ENCODE measurements at places on chromosomes 11 and 22.

GRCh38 chr22:35914665-35915476, 113.8 kb downstream of the RBFOX2 start:
- DNase-seq = peak; percentile 76

DNA sequence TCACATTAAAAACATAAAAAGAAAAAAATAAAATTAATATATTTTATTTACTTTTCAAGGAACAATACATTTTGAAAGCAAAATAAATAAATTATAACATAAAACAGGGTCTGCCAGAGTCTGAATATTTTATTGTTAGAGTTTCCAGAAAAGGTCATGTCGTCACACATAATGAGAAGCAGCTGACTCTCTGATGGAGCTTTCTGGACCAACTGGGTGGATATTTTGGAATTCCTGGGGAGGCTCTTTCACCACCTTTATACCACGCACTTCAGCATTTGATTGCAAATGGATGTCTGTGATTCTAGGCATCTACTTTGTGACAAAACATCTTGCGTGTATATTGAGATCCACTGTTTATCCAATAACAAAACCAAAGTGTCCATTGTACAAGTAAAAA, 455.0 kb upstream of the CCDC179 start:
- no peak for DNase-seq

GRCh38 chr11:117121176-117121575, 22.9 kb upstream of the PAFAH1B2 start:
- DNase-seq = no peak

DNA sequence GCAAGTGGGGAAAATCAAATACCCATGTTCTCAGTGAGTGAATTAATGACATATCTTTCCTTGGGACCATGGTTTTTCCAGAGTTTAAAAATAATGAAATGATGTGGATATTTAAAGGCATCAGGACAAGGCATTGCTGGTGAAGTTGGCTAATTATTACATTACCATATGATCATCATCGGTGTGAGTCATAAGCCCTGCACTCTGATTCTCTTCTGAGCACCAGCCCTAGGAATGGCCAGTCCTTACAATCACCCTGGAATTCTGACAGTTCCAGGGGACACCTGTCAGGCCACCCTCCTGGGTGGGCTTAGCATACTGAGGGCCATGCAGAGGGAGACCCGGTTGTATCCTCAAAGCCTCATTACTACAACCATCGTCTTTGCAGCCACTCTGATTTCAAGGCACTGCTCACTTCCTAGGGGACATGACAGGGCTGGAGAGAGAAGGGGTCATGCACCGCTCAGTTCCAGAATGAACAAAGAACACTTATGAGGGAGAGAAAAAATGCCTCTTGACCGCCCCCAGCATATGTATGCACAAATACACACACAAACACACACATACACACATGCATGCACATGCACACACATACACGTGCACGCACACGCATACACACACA, 365.0 kb downstream of the MIAT start:
- DNase-seq = no peak

- peak; percentile 87 for DNase-seq
These were observed 3.7 kb downstream of the OSBP start for GRCh38 chr11:59611570-59612565.

- DNase-seq = no peak
These were observed 109.4 kb upstream of the OR4B1 start for GRCh38 chr11:48107188-48107704.

- no peak for DNase-seq
These were observed 436.0 kb downstream of the RAB38 start for GRCh38 chr11:87739261-87739660.

DNA sequence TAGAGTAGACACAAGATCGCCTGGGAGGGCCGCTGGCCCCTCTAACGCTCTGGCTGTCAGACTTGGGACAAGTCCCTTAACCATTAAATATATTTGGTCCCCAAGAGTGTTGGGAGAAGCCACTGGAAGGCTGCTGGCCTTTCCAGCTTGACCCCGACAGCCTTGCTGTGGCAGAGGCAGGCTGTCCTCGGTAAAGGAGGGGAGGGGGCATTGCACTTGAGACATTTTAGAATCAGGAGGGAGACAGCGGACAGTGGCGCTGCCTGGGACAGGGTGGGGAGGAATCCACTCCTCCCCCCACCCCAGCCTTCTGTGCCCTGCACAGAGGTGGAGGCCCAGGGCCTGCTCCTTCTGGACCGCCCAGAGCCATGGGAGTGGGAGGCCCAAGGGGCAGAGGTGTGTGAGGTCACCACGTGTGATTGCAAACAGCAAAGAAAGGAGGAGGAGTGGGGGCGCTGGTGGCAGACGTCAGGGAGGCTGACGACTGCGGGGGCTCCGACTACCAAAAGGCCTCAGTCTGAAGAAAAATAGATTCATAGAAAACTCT, 28.9 kb downstream of the APOL1 start:
- no peak for DNase-seq

- peak; percentile 41 for DNase-seq
These were observed 21.4 kb upstream of the PACSIN2 start for GRCh38 chr22:43036282-43036829.

DNA sequence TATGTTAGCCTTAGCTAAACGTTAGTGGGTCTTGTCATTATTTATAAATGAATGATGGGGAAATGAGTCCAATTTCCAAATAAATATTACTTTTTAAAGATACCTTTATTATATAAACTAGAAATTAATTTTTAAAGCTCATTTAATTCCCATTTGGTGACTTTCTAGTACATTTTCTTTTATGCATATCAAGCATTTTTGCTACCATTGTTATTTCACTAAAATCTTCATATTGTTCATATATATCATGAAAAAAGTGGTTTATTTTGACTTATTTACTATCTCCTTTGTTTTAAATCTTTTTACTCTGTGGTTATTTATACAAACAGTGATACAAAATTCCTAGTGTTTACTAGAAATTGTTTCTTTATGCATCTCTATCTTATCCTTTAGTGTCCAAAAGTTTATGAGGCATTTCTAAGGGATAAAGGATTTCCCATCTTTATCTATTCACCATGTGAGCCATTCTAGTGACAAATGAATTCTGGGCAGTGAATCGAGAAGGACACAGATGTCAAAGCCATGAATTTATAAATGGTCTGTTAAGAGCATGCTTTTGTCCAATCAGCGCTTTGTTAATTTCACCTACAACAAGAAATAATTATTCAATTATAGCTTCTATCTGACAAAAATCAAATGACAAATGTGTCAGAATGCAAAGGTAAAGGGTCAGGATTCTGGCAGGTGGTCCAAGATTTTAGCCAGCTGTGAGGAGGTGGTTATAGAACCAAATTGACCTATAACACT, 70.6 kb downstream of the PRMT3 start:
- DNase-seq = no peak

GRCh38 chr11:10709299-10710086, 15.9 kb upstream of the IRAG1 start:
- no peak for DNase-seq

GRCh38 chr11:108732395-108732794, 67.5 kb downstream of the DDX10 start:
- DNase-seq = peak; percentile 48

All from DMS53 (cell line).